ENCODE measurements at places on chromosomes 7 and 10.

- DNase-seq: no peak
These were observed 53.8 kb upstream of the LRRC4 start for GRCh38 chr7:128084896-128085608.

- no peak for DNase-seq
These were observed 615.0 kb downstream of the SH2D4B start for GRCh38 chr10:81152656-81153055.

- DNase-seq: no peak
These were observed 98.5 kb downstream of the MCU start for GRCh38 chr10:72790216-72790990.

DNA sequence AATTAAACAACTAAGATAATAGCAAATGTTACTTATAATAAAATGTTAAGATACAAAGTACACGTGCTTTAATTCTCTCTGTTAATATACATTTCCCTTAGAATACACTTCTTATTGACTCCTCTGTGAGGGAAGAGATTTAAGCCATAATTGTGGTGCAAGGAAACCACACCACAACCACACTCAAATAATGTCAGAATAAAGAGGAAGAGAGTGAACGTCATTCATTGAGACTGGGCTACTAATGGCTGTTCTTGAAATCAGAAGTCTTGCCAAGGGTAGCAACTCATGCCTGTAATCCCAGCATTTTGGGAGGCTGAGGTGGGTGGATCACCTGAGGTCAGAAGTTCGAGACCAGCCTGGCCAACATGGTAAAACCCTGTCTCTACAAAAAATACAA lies 10.0 kb downstream of the FAM171A1 start:
- no peak for DNase-seq

- no peak for DNase-seq
These were observed 122.4 kb downstream of the ZNF248 start for GRCh38 chr10:37734971-37735370.

- DNase-seq: no peak
These were observed 71.1 kb downstream of the ZRANB1 start for GRCh38 chr10:125012851-125013528.

DNA sequence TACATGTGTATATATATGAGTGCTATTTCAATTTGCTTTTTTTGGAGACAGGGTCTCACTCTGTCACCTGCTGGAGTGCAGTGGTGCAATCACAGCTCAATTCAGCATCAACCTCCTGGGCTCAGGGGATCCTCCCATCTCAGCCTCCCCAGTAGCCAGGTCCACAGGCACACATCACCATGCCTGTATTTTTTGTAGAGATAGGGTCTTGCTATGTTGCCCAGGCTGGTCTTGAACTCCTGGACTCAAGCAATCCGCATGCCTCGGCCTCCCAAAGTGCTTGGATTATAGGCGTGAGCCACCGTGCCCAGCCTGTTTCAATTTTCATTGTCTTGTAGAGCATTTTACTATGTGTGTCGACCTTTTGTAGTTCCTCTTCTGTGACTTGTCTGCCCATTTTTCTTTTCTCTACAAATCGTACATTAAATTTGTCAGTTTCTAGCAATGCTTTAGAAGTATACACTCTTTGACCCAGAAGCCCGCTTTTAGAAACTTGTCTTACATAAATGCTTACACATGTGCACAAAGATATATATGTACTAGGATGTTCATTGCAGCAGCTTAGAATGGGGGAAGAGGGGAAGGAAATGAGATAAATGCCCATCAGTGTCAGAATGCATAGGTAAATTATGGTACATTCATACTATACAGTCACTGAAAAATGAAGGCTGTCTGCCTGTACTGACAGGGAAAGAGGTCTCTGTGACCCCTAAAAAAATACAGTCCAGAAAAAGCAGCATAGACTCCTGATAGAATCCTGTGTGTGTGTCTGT lies 12.2 kb upstream of the RFC2 start:
- DNase-seq: no peak

DNA sequence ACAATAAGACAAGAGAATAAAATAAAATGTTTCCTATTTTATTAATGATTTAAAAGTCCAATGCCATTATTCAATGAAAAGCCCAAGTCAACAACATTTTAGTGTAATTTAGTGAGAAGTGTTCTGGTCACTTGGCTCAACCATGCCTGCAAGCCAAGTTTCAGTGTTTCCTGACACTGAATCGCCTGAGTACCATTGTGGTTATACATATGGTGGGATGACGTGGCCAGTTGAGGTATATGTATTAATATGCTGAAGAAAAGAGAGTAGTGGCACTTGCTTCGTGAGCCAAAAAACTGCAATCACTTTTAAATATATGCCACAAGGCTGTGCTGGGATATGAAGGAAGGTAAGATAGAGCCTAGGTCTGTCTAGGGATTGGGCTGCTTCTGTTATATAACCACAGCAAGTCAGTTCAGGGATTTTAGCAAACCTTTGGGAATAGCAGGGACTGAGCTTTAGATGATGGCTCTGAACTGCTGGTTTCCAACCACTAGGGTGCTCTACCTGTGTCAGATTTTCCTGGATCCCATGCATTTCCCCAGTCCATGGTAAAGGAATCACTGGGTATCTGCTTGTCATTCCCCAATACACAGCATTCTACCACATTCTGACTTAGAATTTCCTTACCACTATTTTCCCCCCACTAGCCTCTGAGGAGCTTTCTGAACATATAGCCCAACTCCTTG lies 214.0 kb upstream of the PRPS1L1 start:
- DNase-seq: no peak

GRCh38 chr7:118080947-118081346 lies 103.0 kb upstream of the LSM8 start:
- DNase-seq: peak; percentile 4

- DNase-seq: no peak
These were observed 242.8 kb downstream of the GLI3 start for GRCh38 chr7:41994036-41994745.

DNA sequence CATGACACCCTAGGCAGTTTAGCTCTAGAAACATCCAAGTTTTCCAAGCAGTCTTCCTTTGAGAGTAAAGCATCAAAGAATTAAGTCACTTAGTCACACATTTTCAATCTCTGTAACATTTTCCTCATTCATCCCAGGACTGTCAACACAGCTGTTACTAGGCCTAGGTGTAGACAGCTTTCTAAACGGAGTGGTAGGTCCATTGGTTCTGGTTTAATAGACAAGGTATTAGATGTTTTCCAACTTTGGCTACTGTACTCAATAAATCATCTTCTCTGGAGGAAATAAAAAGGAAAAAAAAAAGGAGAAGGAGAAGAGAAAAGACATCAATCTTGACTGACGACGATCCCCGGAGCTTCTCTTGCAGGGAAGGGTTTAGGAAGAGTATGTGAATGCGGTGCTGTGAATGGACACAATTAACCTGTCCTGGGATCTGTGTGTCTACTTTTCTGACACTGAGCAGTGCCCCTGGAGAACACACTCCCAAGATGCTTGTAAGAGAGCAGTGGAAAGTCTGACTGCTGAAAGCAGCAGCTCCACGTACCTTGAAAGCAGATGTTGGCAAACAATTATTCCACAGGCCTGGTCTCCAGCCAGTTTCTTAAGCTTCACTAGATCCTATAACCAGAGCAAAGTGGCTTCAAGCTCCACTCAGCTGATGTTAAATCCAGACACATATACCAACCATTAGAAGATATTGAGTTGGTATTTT lies 59.1 kb downstream of the CXCL12 start:
- DNase-seq: no peak

DNA sequence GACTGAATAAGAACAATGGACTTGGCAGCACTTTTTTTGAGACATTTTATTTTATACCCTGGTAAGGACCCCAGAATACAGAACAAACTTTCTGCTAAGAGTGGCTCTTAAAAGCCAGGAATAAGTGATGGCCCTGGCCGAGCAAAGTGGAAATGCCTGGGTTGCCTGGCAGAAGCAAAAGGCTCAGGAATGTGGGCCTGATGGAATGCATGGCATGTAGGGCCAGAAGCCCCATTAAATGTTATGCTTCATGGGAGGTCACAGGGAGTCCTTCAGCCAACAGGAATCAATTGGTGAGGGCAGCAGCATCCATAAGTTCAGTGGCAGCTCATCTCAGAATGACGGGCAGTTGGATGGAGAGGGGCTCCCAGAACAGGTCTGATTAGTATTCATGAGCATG lies 301.5 kb upstream of the CACNA2D1 start:
- no peak for DNase-seq
